ENCODE measurements at places on chromosomes 3 and 15.
A peak's percentile ranks its signal among the peaks of the same experiment; 100 is the strongest.

- DNase-seq: peak; percentile 95
Observed at GRCh38 chr3:57951066-57951882, 56.9 kb upstream of the FLNB start.

GRCh38 chr15:85100186-85100937 lies 118.7 kb downstream of the PDE8A start:
- no peak for DNase-seq

DNA sequence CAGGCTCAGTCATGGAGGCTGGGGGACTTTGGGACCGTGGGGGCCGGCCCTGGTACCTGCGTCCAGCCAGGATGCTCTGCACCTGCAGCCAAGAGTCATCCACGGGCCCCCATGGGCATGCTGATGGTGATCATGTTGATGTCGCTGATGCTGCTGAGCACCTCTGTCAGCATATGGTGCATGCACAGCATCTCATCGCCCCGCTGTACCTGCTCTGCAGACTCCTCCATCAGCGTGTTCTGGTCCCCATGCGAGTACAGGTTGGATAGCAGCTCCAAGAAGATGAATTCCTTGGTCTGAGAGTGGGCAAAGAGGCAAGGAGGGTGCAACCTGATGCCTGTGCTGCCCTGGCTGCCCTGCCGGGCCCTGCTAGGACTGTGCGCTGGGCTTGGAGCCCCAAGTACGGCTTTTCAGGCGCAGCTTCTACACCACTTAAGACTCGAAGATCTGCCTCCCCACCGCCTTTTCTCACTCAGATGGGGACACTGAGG lies 7.2 kb downstream of the RPS17 start:
- no peak for DNase-seq

DNA sequence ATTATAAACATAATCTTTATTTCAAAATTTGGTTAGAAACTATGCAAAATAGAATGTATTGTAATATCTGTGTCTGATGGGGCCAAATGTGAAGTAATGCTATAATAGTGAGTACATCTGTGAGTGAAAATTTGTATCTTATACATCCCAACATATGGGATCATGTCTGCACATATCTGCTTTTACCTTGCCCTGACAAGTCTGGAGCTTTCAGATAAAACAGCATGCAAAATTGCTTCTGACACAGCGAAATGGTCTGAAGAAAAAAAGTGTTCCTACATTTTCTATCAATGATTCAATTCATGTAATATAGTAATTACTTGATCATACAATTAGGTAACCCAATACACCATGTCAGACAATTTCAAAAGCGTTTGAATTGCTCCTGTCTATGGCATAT lies 58.1 kb upstream of the P3H2 start:
- DNase-seq: no peak

DNA sequence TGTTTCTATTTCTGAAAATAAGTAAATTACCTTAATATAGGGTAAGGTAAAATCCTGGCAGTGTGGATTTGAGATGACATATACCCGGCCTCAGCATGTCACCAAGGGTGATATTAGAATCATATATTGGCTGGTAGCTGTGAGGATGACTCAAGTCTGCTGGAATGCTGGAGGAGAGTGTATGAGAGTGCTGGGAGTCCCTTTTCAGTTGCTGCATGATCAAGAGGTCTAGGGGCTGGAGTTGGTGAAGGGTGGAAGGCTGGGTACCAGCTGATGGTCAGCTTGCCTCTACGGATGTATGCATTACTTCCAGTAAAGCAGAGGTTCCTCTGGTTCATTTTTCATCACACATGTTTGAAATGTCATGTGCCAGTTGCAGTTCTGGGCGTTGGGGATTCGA lies 40.6 kb downstream of the SLC25A26 start:
- DNase-seq: peak; percentile 29

DNA sequence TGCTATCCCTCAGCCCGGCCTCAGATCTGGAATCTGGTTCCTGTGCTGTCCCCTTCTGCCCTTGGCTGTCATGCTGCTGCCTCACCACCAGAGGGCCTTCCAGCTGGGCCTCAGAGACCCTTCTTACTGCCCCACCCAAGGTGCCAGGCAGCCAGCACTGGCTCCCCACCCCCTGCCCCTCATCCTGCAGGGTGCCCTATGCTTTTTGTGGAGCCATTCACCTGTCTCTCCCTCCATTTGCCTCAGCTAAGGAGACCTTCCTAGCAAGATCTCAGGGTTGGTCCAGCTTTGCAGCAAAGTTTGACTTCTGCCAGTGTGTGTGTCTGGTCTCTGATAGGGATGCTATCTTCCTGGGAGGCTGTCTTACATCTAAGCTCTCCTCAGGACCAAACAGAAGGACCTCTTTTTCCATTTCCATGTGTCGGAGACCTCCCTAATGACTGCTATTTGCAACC lies 1.9 kb upstream of the VWA5B2 start:
- DNase-seq: peak; percentile 18

GRCh38 chr3:61704807-61705206 lies 143.4 kb downstream of the PTPRG start:
- DNase-seq: no peak

DNA sequence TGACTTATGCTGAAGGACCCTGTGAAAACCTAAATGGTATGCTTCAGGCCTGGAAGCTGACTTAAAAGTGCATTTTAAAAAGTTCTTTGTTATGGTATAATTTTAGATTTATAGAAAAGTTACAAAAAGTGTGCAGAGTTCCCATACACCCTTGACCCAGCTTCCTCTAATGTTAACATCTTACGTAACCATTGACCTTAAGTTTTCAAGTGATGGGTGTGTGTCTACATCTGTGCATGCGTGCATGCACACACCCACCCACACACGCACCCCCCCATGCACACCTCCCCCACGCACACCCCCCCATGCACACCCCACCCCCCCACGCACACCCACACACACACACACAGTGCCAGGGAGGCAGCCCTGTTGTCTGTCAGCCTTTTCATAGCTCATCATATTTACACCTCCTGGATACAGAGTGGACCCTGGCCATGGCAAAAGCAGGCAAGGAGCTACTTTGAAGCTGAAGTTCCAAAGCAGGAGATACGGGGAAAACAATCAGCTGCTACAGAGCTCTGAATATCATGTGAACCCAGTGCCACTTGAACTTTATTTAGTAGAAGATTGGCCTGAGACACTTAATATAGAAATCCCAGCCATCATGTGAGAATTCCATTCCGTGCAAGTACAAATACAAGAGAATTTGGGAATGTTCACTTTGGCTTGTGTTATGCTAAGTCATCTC lies 30.0 kb upstream of the TRAK1 start:
- no peak for DNase-seq

DNA sequence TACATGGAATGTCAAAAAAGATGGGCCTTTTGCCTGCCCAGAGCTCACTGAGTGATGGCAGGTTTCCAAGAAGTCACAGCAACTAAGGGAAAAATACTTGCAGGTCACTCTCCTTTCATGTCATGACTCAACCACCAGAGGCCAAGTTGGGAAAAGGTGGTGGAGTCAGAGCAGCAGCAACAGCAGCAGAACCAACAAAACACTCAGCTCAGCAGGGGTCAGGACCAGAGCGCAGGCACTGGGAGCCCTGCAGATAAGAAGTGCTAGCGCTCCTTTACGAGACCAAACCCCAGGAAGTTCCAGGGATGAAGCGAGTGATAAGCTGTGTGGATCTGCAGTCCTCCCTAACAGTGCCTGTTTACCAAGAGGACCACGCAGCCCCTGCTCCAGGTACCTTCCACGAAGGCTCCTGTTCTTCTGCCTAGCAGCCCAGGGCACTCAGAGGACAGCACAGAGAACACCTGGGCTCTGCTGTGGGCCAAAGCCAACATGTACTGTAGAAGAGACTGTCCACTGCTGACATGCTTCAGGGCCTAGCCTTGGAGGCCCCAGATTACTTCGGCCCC lies 26.0 kb downstream of the POC1A start:
- DNase-seq: peak; percentile 87
